ENCODE measurements at places on chromosomes 3 and 15.

DNA sequence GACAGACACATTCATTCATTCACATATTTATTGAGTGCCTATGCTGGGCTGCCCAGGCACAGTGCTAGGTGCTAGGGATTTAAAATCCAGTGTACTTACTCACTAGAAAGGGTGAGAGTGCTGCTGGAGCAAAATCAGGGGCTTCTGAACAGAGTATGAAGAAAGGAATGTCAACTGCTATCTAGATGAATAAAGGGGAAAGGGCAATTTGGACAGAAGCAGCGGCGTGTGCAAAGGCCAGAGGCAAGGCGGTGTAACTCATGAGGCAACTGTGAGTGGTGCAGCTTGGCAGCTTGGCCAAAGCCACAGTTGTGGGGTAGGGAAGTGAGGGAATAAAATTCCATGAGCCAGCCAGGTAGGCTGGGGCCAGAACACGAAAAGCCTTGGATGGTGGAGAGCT is 76.7 kb downstream of the RAD18 start:
- DNase-seq: no peak

- no peak for DNase-seq
These were observed 470.2 kb downstream of the NAALADL2 start for GRCh38 chr3:175329373-175329772.

DNA sequence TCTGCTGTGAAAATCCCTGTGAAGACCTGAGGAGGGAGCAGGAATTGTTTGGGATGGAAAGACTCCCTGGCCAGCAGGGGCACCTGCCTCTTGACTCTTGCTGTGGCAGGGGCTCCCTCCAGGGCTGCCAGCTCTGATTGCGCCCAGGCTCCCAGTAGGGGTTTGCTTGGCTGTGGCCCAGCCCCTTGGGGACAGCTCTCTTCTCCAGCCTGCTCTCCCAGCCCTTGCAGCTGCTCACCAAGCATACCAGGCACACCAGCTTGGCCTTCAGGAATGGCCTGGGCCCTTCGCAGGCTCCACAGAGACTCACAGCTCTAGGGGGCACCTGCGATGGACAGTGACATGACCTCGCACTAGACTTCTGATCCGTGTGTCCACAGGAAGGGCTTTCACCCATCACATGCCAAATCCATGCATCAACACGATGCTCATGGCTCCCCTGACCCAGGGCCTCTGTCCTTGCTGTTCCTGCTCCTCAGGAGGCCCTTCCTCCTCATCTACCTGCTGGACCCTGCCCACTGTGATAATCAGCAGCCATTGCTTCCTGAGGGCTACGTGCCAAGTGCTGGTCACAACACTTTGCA is 61.8 kb downstream of the SCN5A start:
- no peak for DNase-seq

DNA sequence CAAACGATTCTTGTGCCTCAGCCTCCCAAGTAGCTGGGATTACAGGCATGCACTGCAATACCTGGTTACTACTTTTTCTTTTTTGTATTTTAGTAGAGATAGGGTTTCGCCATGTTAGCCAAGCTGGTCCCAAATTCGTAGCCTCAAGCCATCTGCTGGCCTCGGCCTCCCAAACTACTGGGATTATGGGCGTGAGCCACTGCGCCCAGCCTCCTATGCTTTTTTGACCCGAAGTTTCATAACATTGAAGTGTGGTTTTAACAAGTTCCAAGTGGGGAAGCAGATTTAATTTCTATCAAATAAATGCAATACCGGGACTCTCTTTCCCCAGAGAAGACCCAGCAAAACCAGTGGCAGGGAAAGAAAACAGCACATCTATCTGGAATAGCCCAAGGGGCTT is 13.7 kb downstream of the SH3BP5 start:
- no peak for DNase-seq

DNA sequence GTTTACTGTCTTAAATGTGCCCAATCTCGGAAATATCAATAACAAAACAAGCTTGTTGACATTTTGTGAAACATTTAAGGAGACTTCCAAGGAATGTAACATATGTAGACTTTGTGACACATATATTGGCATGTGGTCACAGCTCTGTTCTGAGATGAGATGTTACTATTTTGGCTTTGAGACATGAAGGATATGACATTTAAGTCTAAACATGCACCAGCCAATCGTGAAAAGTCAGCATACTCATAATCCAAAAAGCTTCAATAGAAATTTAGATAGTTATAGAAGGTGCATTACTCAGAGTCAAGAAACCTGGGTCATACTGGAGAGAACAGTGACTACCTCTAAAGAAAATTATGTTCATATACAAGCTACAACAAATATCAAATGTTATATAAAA is 13.4 kb downstream of the COMMD2 start:
- DNase-seq: no peak

DNA sequence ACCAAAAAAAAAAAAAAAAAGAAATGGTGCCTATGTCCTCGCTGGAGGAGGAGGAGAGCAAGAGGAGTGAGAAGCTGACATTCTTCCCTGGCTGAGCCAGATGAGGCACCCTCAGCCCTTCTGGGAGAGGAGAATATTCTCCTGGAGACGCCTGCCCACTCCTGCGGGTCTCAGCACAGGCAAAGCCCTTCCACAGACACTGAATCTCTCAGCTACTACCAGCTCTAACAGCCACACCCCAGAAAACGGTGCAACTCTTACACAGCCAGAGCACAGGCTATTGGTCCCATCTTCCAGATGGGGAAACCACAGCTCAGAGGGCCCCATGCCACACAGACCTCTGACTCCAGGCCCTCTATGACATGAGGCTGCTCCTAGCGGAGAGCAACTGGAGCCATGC is 5.7 kb downstream of the RASL12 start:
- DNase-seq: no peak

- DNase-seq: no peak
These were observed 24.3 kb downstream of the MTHFS start for GRCh38 chr15:79872358-79873017.

DNA sequence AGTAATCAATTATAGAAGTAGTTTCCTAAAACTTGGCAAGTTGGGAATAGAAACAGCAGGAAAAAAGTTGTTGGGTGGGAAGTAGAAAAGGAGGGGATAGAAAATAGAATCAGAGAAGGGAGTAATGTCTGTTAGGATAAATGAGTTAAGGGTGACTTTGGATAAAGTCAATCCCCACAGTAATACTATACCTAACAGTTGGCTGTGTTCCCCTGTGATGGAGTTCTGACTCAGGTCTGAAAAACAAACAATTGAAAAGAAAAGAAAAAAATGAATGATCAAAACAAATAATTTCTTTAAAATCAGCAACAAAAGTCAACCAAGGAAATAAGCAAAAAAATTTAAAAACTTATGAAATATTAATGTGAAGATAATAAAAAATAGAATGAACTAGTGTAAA is 50.3 kb downstream of the EMC4 start:
- no peak for DNase-seq

DNA sequence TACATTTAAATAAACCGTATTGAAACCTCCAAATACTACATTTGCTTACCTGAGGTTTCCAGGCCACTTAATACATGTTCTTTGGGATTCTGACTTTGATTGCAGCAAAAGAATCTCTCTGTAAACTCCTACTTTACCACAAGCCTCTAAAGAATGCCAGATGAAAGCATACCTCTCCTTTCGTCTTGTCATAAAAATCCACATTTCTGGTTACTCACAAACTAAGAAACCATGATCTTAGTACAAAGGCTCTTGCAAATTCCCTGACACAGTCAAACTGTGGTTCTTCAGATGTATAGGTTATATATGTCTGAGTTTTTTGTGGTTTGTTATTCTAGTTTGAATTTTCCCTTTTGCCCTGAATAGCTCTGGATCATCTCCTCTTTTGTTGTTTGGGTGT is 188.4 kb downstream of the RAP2B start:
- no peak for DNase-seq

DNA sequence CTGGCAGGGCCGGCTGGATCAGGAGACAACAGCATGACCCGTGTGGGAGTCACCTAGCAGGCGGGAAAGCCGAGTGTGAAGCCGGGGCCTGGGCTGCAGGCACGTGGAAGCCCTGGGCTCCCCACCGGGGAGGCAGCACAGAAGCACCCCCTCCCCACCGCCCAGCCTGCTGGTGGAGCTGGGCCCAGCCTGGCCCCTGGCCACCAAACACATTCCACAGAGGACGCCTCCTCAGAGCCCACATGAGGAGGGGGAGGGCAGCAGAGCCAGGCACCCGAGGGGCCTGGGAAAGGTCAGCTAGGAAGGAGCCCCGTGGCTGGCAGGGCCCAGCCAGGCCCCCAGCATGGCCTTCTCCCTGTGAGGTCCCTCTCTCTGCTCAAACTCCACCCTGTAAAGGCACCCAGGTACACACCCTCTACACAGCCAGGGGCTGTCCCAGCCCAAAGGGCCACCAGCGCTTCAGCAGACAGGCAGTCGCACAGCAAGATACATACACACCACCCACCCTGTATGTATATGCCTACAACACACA is 4.5 kb downstream of the PLXNB1 start:
- no peak for DNase-seq

DNA sequence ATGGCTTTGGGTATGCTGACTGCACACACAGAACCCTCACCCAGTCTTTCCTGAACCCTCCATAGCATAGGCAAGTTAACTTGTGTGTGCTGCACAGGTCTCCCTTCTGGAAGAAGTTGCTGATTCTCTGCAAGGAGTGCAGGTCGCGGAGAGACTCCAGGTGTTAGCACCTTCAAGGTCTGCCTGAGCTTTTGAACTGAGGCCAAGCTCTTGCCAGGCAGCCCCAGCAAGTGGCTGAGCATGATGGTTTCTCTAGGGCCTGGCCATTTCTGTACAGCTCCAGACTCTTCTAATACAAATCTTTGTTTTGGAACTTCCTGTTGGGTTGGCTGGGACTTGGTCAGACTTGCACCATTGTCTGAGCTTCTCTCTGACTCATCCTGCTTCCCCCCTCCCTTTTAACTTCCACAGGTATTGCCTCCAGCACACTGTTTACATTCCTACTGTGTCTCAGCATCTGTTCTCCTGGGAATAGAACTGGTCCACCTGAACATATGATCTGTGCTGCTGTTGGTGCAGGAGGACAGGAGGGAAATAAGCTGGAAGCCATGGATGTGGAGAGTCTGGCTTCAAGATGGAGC is 53.3 kb downstream of the KY start:
- no peak for DNase-seq

DNA sequence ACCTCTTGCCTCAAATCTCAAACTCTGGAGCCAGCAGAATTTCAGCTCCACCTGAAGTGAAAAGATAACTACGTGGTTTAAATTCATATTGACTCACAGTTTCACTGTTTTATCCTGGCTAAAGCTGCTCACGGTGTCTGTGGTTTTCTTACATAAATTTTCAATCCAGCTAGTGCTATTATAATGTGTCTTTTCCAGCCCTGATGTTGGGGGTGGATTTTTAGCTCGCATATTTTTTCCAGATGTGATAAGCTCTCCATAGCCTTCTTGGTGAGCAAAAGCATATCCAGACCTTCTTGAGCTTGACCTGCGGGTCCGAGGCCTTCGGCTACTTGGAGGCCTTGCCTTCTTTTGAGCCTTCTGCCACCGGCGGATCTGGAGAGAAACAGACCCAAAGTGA is 239.3 kb downstream of the DTWD1 start:
- no peak for DNase-seq

DNA sequence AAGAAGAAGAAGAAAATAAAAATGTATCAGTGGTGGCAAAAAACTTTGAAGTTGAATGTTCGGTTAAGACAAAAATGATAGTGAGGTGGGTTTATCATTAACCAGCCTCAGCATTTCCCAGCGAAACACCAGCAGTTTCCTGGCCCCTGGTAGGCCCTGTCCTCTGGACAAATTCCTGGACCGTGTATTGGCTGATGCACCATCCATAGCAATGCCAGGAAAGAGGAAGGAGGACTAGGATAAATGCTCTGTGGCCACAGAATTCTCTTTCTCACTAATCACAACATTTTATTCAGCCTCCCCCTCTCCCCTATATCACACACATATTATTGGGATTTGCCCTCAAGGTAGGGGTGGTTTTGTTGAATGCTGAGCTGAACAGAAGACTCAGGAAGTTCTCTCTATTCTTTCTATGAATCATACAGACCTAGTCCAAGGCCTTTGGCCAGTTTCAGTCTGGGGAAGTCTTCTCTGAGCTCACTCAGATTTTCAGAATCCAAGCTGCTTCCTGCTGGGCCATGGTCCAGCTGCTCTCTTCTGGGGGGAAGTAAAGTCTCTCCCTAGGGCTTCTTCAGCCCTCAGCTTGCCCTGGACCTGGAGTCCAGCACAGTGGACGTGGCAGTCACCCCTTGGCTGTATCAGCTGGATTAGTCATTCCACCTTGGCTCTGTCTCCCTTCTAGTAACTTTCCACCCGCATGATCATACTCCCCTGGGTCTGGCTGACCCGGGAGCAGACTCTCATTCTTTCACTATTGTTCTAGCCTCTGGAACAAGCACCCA is 27.6 kb downstream of the SLC28A1 start:
- no peak for DNase-seq

DNA sequence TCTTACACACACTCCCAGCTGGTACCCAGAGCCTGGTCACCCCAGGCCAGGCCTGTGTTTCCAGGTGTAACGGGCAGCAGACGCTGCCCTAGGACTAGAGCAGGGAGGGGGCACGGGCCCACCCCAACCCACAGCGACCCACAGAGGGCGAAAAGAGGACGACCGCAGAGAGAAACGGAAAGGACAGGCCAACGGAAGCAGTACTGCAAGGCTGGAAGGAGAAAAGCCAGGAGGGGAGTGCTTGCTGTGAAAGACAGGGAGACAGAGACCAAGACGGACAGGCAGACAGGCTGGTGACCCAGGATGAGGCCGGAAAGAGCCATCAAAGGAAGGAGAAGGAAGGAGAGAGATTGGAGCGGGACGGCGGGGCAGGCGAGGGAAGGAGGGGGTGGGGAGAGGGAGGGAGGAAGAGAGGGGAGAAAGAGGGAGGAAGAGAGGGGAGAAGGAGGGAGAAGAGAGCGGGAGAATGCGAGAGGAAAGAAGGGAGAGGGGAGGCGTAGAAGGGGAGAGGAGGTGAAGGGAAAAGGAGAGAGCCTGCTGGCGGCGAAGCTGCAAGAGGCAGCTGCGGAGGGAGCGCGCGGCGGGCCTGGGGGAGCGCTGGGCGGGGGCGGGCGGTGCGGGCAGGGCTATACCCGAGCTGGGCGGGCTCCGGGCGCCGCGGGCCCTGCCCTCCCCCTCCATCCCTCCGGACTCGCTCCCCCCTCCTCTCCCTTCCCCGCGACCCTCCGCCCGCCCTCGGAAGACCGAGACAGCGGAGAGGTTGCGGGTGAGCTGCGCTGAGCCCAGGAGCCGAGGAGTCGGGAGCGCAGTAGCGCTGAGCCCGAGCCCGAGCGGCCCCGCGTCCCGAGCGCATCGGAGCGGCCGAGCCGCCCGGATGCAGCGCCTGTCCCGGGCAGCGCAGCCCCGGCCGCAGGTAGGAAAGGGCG is at the start of gene SLC6A1:
SLC6A1 (plus strand) TSS at position 732 of the 926 bp plus-strand sequence. CDS start 24,464 bp downstream, outside the sequence.
- no peak for DNase-seq

- no peak for DNase-seq
These were observed 24.8 kb upstream of the CMTM7 start for GRCh38 chr3:32366638-32367397.

Measured in NCI-H446 (cell line).